ENCODE measurements at places on chromosomes 5 and 9. TPM values are rescaled to one million over a fixed set of nuclear protein-coding genes. Genes with fewer than 3 reads are reported as not detected.
A peak's percentile ranks its signal among the peaks of the same experiment; 100 is the strongest.

Gene PGM5
- total RNA-seq: not detected

DNA sequence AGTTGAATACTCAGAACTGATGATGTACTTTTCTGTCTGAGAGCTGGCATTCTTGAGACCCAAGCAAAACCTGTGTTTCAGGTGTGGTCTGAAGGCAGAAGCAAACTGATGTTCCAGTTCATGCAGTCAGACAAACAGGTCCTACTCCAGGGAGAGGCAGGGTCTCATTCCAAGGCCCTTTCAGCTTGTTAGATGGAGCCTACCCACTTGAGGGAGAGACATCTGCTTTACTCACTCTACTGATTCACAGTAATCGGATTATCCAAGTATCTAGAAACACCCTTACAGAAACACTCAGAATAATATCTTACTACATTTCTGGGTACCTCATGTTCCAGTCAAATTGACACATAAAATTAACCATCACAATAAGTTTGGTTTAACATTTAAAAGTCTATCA lies 207.8 kb downstream of the KDM4C start:
- H3K36me3 ChIP-seq: no peaks in the 10 kb centered on the region
- no peak overlapping the region for H3K4me3 ChIP-seq
- no peaks in the 10 kb centered on the region for H3K27me3 ChIP-seq

GRCh38 chr9:18799428-18799827 lies 233.6 kb downstream of the SAXO1 start:
- H3K4me1 ChIP-seq: no peaks in the 10 kb centered on the region
- 0 out of 2 replicates have a peak, but pooled peaks cover 6% of the 10 kb centered on the region for H3K27me3 ChIP-seq
- H3K36me3 ChIP-seq: no peaks in the 10 kb centered on the region

DNA sequence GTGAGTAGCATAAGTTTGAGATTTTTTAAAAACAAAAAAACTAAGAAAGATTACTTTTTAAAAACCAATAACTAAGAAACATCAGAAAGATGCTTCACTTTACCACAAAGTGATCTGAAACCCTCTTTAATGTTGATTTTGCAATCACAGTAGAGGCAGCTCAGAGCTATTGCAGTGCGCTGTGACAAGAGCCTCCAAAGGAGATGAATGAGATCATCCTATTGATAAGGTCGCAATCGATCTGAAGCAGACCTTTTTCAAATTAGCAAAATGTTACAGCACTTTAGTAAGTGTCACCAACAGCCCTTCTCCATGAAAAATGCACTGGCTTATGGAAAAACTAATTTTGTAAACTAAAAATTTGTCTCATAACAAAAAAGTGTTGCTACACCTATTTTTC lies 284.6 kb upstream of the EFNA5 start:
- DNase-seq: no peak
- no peaks in the 10 kb centered on the region for H3K4me1 ChIP-seq
- no peaks in the 10 kb centered on the region for H3K36me3 ChIP-seq
- H3K4me3 ChIP-seq: no peak overlapping the region

- no peak for DNase-seq
- no peaks in the 10 kb centered on the region for H3K27me3 ChIP-seq
- H3K4me3 ChIP-seq: no peak overlapping the region
- no peak overlapping the region for H3K27ac ChIP-seq
- no peaks in the 10 kb centered on the region for H3K36me3 ChIP-seq
- H3K4me1 ChIP-seq: no peaks in the 10 kb centered on the region
Observed at GRCh38 chr5:81007637-81008027, 47.5 kb downstream of the RASGRF2 start.

DNA sequence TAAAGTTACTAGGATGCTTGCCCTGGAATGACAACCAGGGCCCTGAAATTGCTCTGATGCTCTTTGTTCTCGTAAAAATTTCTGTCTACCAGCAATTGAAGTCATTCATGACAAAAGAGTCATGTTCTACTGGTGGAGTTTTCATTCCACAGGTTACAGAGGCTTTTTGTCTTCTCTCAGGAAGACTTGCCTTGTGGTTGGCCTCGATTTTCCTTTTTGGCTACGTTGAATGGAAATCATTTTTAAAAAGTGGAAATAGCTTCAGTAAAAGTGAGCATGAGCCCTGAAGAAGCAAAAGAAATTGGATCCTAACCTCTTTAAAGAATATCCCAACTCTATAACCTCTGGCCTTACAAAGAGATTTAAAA lies 255.2 kb downstream of the AOPEP start:
- no peak for DNase-seq
- H3K27me3 ChIP-seq: no peaks in the 10 kb centered on the region
- H3K4me3 ChIP-seq: no peak overlapping the region
- no peak overlapping the region for H3K27ac ChIP-seq

Gene LCN6
- total RNA-seq: not detected

DNA sequence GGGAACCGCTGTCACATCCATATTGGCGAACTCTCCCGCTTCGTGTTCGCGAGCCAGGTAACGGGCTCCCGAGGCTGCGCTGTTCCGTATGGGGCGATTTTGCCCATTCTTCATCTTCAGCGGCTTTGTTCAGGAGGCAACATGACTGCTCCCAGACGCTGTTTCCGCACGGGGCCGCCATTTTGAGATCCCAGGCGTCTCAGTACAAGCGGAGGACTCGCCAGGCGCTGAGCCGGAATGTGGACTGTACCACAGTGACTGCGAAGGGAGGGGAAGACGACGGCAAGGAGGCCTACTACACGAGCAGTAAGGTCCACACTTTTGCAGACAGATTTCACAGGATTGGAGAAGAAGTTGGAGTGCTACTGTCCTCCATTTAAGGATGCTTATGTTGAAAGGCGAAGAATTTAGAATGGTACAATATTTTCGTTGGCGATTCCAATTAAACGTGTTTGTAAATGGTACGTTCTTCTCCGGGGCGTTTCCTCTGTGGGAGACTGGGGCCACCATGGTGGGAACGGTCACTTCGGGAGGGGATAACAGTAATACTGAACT lies 41.6 kb upstream of the ZNF300 start:
- peak overlapping the region; percentile 64 for H3K27ac ChIP-seq
- no peaks in the 10 kb centered on the region for H3K4me1 ChIP-seq
- no peaks in the 10 kb centered on the region for H3K36me3 ChIP-seq
- no peak for DNase-seq

Data from PC-9 (cell line).